AG08395 (cell line): ENCODE measurements at places on chromosomes 2 and 18.

DNA sequence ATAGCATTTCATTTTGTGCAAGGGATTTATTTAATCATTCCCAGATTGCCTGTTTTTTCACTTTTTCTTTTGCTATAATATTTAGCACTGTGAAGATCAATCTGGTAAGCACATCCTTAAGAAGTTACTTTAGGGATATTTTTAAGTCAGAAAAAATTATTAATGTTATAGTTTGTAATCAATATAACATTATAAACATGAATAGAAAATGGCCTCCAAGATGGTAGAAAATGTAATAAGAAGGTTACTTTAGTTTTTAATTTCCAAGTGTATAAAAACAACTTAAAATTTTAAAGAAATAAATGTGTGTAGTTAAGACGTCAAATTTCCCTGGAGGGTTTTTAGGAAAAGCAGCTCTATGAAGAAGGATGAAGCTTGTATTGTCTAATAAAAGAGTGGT, 81.9 kb upstream of the SERPINE2 start:
- DNase-seq, result no peak

DNA sequence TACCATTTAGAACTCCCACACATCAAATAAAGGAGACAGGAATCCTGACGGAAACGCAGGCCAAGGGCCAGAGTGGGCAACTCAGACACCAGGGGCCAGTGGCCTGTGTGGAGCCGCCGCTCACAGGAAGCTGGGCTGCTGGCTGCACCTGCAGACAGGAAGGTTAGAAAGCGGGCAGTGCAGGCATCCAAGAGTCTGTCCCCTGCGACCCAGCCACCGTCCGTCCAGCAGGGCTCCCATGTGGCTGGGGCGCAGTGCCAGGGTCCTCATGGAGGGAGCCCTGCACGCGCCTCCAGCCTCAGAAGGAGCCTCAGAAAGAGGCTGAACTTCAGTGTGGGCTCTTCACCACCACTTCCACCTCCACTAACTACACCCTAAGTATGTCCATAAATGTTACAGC, 2.5 kb upstream of the ANO7 start:
- no peak for DNase-seq

DNA sequence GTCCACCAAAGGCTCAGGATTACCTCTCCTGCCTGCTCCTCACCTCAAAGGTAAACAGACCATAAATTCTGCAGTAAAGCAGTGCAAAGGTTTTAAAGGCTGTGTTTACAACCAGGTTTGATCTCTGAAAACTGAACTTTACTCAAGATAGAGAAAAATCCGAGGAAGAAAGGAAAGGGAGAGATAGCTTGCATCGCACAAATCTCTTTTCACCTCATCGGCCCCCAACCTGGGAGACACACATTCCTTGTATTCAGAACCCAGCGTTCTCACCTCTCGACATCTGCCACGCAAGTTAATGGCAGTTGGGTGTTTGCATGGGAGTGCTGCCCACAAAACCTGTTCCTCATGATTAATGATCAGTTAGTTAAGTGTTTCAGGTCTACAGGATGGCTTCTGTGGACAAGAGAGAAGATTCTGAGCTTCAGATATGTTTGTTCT, 72.6 kb downstream of the GATA6 start:
- DNase-seq, result no peak

- DNase-seq, result no peak
Observed at GRCh38 chr18:47898055-47898454, 32.4 kb downstream of the SMAD2 start.

DNA sequence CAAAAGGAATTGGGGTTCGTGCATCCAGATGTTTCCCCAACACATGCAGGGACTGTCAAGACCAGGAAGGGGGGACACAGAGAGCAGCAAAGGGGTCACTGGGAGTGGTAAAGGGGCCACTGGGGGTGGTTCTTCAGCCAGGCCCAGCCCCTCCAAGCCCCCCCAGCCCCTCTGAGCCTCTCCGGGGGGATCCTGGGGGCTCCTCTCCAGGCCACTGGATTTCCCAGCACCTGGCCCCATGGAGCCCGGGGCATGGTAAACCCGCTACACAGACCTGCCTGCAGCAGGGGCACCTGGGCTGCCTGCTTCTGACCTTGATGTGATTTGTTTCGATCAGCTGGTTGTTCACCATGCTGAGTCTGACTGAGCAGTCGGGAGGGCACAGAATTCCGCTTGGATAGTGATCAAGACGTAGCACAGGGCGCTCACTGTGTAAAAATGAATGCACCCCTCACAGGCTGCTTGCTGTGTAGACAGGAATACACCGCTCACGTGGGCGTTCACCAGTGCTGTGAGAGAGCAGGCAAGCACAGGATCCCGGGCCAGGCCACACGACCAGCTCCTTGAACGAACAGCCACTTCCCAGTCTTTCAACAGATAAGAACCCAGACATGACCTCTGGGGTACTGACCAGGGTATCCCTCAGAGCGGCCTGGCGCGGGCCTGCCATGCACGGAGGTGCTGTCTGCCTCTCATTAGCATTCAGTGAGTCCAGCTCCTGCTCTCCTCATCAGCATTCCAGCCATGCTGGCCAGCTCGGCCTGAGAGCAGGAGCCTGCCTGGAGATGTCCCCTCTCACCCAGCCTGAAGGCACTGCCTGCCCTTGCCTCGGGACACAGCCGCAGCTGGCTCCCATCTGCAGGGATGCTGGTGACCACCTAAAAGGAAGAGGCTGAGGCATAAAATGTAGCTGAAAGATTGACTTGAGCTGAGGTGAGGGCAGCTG, 73.3 kb upstream of the OTOS start:
- DNase-seq, result no peak

DNA sequence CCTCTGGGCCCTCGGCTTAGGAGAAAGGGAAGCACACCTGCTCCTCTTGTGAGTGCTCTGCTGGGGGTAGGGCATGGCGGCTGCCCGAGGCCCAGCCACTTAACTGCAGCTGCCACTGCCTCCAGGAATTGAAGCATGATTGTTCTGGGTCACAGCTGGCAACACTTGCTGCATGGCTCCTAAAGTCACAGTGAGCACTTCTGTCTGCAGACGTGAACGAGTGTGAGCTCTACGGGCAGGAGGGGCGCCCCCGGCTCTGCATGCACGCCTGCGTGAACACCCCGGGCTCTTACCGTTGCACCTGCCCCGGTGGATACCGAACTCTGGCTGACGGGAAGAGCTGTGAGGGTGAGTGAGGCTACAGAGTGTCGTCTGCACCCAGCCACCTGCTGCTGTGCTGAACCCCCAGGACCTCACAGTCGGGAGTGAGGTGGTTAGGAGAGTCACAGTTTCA, 44.4 kb downstream of the FBLN7 start:
- no peak for DNase-seq

- DNase-seq, result peak; percentile 64
Observed at GRCh38 chr2:46364797-46365457, 67.7 kb downstream of the EPAS1 start.

GRCh38 chr2:74576863-74577229, 22.3 kb downstream of the DOK1 start:
- peak; percentile 92 for DNase-seq

GRCh38 chr18:74861154-74861553, 263.5 kb downstream of the ZNF407 start:
- no peak for DNase-seq

DNA sequence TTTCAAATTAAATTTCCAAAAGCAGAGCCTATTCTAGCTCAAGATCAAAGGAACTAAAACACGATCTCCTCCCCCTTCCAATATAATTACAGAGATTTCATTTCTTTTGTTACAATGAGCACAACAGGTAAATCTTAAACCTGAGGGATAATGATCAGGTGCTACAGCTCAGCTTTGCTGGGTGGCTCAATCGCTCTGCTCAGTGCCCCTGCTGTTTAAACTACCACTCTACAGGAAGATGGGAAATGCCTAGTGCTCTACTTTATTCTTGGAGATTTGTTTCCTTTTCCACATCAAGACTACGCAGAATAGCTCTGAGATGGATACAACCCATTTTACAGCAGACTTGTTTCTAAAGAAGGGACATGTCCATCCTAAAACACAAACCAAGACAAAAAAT, 162.3 kb downstream of the TCF4 start:
- DNase-seq, result no peak

GRCh38 chr18:23725827-23726661, 36.8 kb downstream of the LAMA3 start:
- no peak for DNase-seq

DNA sequence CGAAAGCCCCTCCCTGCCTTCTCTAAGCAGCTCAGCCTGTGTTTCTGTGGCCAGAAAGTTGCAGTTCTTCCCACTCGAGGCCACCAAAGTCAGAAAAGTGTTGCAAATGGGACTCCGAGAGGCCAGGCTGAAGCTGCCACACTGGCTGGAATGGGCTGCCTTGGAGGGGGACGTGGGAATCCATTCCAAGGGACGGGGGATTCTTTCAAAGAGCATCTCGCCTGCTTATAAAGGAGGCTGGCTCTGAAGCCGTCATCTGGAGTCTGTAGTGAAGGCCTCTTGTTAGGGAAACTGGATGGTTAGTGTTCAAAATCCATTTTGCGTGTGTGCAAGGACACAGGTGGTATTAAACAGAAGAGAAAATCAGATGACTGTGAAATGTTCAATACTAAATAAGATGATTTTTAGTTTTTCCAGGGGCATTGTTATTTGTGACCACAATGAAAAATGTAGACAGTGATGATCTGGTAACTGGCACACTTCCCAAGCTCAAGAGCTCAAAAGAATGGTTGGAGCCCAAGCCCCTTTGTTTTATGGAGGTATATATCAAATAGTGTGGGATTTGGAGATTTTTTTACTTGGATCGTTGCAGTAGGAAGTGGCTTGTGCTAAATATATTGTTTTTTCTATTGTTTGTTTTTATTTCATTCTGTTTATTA, 782 bp downstream of the FAM228B start:
- peak; percentile 23 for DNase-seq

- DNase-seq, result no peak
Observed at GRCh38 chr18:77210249-77210648, 39.4 kb upstream of the GALR1 start.

DNA sequence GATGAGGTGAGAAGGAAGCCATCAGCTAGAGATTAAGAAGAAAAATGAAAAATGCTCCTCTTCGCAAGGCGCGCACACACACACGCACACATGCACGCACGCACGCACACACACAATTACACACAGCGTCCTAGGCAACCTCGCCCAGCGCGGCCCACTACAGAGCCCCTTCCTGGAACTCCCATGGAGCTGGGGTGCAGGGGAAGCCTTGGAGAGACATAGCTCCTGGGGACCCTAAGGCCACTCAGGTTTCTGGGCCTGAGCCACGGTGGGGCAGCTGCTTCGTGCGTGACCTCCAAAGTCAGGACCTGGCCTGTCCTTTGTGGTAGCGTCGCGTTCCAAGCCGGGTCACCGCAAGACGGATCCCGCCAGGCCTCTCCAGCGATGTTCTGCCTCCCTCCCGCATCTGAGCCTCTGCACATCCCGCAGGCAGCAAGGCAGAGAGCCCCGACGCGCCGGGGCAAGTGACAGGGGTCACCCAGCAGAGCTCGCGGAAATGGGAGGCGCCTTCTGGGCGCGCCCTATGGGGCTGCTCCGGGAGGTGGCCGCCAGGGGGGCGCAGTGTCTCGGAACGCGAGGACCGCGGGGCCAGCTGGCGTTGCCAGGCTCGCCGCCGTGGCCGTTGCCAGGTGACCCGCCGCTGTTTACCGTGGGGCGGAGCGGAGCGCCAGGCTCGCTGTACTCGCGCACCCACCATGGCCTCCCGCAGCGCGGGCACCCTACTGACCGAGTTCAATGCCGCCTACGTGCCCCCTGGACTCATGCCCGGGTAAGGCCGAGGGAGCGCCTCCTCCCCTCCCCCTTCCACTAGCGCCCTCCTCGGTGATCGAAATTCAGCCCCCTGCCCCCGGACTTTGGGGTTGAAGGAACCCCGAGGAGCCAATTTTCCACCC, 79.0 kb downstream of the CIB4 start:
- DNase-seq, result peak; percentile 40

DNA sequence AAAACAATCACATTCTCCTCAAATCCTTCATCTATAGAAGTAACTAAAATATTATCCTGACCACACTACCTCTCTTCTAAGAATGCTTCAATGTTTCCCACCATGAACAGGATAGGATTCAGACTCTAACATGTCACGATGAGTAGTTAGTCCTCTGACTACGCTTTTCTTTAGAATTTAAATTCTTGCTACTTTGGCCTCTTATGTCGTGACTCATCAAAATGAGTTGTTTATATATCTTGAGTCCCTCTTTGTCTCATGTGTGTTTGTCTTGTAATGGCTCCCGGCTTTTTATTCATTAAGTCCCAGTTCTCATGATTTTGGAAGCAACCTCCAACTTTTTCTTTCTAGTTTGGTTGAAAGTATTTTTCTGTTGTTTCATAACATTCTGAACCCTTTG, 1289.2 kb downstream of the DSC3 start:
- no peak for DNase-seq

- DNase-seq, result no peak
Observed at GRCh38 chr2:84539729-84540128, 23.4 kb downstream of the DNAH6 start.

DNA sequence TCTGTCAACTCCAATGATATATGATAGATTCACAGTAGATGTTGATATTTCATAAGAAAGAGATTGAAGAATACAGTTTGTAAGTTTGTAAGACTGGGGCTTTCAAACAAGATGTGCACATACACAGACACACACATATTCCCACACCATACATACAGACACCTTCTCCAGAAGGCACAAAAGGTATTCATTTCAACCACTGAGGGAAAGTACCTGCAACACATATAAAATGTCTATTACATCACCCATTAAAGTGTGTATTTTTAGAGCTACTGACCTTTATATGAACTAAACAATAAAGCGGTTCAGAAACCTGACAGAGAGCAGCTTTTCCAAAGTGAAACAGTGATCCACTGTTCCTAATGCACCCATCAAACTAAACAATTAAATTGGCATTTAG, 53.3 kb downstream of the CCDC148 start:
- DNase-seq, result no peak

DNA sequence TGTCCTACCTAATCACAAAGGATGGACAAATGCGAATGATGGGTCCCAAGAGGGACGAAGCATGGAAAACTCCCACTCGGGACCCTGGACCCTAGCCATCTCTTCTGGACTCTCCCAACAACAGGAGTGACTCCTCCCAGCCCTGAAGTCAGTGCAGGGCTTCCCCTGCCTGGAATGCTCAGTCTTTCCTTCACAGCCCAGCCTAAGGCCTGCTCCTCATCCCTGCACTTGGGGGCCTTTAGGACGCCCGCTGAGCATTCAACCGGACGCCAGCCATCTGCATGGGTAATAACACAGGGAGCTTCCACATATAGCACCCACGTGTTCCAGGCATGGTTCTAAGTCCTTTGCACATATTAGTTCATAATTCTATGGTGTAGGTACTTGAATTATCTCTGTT, 237.5 kb downstream of the KLHL29 start:
- DNase-seq, result no peak

GRCh38 chr18:46265196-46266156, 161.3 kb downstream of the HAUS1 start:
- DNase-seq, result no peak

GRCh38 chr2:200340508-200341224, 34.2 kb downstream of the SPATS2L start:
- DNase-seq, result no peak

- DNase-seq, result no peak
Observed at GRCh38 chr2:121142452-121142851, 142.6 kb downstream of the TFCP2L1 start.
